ENCODE measurements at places on chromosomes 1 and 21. TPM values are rescaled to one million over a fixed set of nuclear protein-coding genes. Genes with fewer than 3 reads are reported as not detected.

- no peak for DNase-seq
These were observed 16.7 kb downstream of the ABCG1 start for GRCh38 chr21:42235593-42235992.

- DNase-seq: no peak
These were observed at the start of gene ADAMTS5 for GRCh38 chr21:26967062-26967913. Gene ADAMTS5 (minus strand): TSS chr21:26967088. CDS start chr21:26966391, 697 bp downstream.

Gene RCAN1
- polyA plus RNA-seq: 11.9 TPM

Gene TFF1
- polyA plus RNA-seq: 0.64 TPM

- no peak for DNase-seq
These were observed 675.0 kb downstream of the KIF26B start for GRCh38 chr1:245829826-245830225.

DNA sequence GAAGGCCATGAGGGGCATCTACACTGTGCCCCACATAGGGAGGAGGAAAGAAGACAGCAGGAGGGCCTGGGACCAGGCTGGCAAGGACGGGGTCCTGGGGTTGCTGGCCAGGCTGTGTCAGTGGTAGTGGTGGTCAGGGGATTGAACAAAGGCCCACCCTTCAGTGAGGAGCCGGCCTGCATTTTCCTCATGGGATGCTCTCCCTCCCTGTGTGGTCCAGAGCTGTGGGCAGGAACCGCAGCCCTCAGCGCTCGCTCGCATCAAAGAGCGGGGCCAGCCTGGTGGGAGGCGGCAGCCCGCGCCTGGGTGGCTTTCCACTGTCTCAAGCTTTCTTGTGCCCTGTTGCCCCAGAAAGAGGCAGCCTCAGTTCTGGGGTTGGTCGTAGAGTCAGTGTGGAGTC, 24.8 kb downstream of the LHX4 start:
- no peak for DNase-seq

Gene MYBPHL
- polyA plus RNA-seq: not detected

DNA sequence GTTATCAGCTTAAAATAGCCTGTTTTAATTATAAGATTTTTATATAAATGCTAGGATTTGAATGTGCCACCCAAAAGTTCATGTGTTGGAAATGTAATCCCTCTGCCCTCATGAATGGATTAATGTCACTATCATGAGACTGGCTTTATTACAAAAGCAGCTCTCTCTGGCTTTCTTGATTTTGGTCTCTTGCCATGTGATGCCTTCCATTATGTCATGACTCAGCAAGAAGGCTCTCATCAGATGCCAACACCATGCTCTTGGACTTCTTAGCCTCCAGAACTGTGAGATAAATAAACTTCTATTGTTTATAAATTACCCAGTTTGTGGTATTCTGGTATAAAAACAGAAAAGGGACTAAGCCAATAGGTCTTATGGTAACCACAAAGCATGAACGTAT, 6.9 kb upstream of the PRSS38 start:
- DNase-seq: no peak

GRCh38 chr1:231420299-231420958, 1.7 kb downstream of the EGLN1 start:
- no peak for DNase-seq

DNA sequence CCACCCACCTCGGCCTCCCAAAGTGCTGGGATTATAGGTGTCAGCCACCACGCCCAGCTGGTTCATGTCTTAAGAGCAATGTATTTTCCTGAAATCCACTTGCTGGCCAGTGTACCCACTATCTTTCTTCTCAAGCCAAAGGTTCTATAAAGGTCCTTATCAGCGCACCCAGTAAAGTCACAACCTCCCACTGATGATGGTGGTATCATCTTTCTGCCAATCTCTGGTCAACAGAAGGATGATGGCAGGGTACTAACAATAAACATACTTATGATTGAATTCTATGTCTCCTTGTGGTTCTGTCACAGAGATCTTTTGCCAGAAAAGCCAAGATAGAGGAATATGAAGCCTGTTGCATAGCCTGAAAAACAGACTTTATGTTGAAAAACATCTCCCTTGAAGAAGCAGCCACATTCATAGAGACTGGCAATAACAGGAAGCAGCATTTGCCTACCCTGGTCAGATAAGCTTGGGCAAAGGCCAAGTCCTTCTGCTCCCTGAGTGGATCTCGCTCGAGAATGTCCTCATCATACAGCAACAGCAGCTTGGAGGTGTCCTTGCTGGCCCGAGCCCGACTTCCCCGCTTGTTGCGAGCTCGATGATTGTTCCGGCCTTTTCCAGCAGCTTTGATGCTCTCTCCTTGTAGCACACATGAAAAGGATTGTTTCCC, 73.0 kb downstream of the DAP3 start:
- DNase-seq: no peak

- DNase-seq: no peak
These were observed 3.2 kb downstream of the RAB3GAP2 start for GRCh38 chr1:220269036-220269435.

DNA sequence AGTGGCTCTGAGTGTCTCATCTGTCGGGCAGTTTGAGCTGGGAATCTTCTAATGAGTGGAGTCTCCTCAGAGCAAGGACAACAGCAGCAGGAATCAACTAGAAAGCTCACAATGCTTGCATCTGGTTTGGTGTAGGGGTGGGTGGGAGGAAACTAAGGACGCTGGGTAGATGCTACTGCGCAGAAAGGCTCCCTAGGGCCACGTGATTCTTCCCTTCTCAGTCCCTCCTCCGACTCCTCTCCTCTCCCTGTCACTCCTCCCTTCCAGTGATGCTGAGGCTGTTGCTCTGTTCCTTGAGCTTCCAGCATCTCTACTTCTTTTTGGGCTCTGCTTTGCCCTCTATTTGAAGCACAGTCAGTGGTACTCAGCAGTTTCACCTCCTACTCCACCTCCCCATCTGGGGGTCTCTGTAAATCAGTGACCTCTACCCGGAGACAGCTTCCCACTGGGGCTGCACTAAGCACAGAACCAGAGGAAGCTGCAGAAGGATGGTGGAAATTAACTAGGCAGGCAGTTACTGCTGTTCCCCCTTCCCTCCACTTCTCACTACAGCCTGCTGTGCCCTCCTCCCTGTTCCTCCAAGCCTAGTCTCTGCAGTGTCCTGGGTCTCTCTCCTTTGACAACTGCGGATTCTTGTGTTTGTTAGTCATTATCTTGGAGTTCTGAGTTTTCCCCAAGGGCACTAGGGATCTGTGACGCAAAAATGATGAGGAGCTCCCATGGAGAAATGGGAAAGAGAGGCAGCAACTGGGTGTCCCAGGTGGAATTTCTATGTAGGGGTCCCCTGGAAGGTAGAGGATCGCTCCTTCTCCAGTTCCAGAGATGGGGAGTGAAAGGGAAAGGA, 5.8 kb downstream of the LINGO4 start:
- no peak for DNase-seq

GRCh38 chr1:12631571-12631970, 12.3 kb upstream of the AADACL4 start:
- no peak for DNase-seq

Gene FTCD
- not detected for polyA plus RNA-seq

GRCh38 chr1:154456631-154457030, 45.4 kb upstream of the TDRD10 start:
- no peak for DNase-seq

Gene VANGL1
- polyA plus RNA-seq: 9.5 TPM

GRCh38 chr1:39852214-39852791, 31.0 kb downstream of the TRIT1 start:
- DNase-seq: no peak

Gene VPS72
- polyA plus RNA-seq: 49.8 TPM

- DNase-seq: no peak
These were observed 28.5 kb upstream of the ECE1 start for GRCh38 chr1:21318714-21319159.

GRCh38 chr1:59076612-59077011, 220.3 kb upstream of the FGGY start:
- DNase-seq: no peak

DNA sequence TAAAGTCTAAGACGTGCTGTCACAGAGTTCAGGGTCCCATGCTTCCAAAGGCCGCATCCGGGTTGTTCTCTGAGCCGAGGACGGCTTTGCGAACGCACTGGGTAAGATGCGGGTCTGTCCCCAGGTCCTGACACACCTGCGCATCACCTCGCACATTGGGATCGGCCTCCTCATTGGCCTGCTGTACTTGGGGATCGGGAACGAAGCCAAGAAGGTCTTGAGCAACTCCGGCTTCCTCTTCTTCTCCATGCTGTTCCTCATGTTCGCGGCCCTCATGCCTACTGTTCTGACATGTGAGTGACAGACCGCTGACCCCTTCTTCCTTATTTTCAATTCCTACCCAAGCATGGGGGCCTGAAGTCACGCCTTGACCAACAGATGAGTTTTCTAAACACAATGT, 25.3 kb downstream of the TFF3 start:
- DNase-seq: no peak

DNA sequence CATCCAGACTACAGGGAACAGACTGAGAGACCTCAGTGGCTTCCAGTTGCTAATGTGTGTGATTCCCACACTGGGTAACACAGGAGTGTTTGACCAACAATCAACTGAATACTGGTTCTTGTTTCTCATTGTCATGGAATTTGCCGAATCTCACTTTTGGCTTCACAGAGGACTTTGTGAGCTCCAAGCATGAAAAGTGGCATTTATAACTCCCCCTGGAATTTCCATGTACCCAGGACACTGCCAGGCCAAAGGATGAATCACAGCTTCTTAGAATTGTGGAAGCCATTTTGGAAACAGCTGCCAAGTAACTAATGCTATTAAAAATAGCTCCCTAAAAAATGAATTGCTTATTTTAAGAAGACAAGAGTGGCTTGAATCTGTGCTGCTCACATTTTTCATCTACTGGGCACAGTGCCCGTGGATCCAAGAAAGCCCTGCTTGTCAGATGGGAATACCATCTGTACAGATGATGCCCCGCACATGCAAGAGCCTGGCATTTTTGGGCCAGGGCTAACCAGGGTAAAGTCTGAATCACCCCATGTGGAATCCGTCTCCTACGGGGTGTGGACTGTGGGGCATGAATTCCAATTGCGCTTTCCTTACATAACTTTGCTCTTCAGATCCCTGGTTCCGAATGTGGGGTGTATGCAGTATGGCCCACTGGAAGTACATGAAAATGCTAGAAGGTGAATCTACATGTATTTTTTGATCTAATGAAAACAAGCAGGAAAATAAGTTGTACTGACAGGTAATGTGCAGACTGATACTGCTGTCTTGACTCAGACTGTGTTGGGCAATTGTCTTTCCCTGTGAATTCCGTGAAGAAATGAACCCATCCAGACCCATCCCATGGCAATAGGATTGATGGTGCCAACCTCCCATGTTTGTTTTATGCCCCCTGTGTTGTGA, 487.3 kb downstream of the SIPA1L2 start:
- DNase-seq: peak; percentile 31

Gene AGT
- polyA plus RNA-seq: not detected

- no peak for DNase-seq
These were observed 6.1 kb upstream of the KLF17 start for GRCh38 chr1:44112486-44112885.

DNA sequence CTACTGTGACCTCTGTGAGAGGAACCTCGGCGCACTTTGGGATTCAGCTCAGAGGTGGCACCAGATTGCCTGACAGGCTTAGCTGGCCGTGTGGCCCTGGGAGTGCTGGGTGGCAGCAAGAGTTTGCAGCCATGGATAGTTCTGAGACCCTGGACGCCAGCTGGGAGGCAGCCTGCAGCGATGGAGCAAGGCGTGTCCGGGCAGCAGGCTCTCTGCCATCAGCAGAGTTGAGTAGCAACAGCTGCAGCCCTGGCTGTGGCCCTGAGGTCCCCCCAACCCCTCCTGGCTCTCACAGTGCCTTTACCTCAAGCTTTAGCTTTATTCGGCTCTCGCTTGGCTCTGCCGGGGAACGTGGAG, 67.5 kb downstream of the DISC1 start:
- no peak for DNase-seq

DNA sequence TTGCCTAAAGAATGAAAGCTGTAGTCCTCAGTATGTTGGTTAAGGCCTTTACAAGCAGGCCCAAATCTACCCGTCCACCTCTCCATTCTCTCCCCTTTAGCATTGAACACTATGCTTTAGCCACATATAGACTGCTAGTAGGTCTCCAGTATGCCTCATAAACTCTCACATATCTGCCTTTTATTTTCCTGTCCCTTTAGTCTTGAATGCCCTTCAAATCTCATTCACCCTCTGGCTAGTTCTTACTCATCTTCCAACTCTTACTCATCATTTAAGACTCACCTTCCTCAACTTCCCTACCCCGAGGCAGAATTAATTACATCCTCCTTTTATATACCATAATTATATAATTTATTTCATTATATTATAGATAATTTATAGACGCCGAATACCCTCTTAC, 78.7 kb upstream of the TSPAN2 start:
- DNase-seq: no peak

- peak; percentile 66 for DNase-seq
These were observed 95.0 kb upstream of the C1orf105 start for GRCh38 chr1:172325531-172325930.

Gene OR10J1
- not detected for polyA plus RNA-seq

Gene PTTG1IP
- polyA plus RNA-seq: 93.2 TPM

DNA sequence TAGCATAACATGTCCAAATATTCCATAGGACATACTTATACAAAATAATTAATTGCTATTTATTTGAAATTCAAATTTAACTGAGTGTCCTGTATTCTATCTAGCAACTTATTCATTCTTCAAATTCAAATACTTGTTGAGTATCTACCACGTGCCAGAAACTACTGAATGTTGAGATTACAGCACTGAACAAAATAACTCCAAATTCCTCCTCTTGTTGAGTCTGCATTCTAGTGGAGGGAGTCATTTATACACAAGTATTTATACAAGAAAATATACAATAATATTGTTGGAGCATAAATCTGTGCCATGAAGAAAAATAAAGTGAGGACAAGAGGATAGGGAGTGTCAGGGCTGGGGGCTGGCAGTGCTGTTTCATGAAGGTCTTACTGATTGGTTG, 43.7 kb upstream of the CDC42BPA start:
- no peak for DNase-seq

DNA sequence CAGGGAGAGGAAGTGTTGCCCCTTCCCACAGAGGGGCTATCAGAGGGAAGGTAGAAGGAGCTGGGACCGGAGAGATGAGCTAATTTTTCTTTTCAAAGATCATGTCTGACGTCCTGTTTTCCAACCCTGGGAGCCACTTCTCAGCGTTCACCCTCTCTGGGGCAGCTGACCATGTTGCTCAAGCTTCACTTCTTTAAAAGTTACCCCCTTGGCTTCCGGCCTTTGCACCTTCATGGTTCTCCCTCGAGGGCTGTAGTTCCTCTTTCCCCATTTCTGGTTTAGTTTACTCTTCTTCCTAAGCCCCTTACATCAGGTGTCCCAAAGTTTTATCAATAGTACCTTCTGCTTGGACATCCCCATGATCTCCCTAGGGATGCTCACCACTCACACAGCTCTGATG, 23.8 kb upstream of the CSF1 start:
- DNase-seq: no peak

- no peak for DNase-seq
These were observed 13.1 kb downstream of the PTPN22 start for GRCh38 chr1:113858418-113858817.

Gene GJA9
- not detected for polyA plus RNA-seq

Gene SPRR2B
- not detected for polyA plus RNA-seq

Gene SPATA21
- polyA plus RNA-seq: 0.09 TPM

Measured in A549 (cell line).